CD8-positive, alpha-beta memory T cell (primary cell): ENCODE measurements at places on chromosomes 4 and X. TPM values are rescaled to one million over a fixed set of nuclear protein-coding genes. Genes with fewer than 3 reads are reported as not detected.
A peak's percentile ranks its signal among the peaks of the same experiment; 100 is the strongest.

DNA sequence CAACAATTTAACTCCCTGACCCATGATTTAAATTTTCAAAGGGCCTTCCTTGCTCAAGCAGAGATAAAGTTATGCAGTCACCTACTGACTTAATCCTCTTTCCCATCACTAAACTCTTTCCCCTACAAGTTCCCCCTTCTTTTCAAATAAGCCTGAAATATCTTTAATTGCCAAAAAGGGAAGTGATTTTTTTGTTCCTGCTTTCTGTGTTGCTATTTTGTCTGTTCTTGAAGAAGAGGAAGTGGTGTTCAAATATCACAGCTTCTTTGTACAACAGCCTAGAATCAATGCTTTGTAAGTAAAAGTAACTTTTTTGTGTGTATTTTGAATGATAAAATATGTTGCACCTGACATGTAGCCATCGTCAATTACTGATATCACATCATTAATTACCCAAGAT is 595.9 kb downstream of the CENPC start:
- DNase-seq = no peak

Gene FGG
- not detected for total RNA-seq

DNA sequence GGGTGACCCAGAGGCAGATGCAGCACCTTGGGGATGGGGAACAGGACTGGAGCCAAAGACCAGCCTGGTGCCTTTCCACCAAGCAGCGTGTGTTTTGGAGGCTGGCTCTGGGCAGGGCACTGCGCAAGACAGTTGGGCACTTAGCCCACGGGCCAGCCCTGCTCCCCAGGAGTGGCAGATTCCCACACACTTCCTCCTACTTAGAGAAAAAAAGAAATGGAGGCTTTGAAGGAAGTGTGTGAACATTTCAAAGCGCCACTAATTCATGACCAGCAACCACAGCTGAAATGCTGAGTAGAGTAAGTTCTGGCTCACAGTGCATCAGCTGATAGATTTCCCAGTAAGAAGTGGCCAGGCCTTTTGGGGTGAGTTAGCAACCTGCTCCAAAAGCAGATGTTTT is 54.9 kb upstream of the LGI2 start:
- DNase-seq = no peak

DNA sequence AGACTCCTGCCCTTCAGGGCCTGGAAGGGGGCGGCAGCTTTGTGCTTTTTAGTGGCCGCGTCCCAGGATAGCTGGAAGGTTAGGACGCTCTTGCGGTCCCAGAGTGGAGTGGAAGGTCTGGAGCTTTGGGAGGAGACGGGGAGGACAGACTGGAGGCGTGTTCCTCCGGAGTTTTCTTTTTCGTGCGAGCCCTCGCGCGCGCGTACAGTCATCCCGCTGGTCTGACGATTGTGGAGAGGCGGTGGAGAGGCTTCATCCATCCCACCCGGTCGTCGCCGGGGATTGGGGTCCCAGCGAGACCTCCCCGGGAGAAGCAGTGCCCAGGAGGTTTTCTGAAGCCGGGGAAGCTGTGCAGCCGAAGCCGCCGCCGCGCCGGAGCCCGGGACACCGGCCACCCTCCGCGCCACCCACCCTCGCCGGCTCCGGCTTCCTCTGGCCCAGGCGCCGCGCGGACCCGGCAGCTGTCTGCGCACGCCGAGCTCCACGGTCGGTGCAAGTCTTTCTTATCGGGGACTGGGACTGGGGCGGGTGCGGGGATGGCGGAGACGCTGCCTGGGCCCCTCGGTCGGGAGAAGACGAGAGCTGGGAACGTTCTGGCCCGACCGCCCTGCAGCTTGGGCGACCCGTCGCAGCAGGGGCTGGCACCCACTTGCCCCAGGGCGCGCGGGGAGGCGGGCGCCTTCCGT is at the start of gene EDNRA:
Gene EDNRA, plus strand, starts transcription at position 207 of the 686 bp plus-strand sequence. CDS start 4,585 bp downstream, outside the sequence.
- no peak for DNase-seq

Gene CXCL9
- total RNA-seq = 1.8 TPM

- DNase-seq = peak; percentile 74
Measured at GRCh38 chr4:101328063-101328602, 19.2 kb downstream of the PPP3CA start.

Gene MAP9
- total RNA-seq = 12.0 TPM

Gene KLHL34
- 0.27 TPM for total RNA-seq

DNA sequence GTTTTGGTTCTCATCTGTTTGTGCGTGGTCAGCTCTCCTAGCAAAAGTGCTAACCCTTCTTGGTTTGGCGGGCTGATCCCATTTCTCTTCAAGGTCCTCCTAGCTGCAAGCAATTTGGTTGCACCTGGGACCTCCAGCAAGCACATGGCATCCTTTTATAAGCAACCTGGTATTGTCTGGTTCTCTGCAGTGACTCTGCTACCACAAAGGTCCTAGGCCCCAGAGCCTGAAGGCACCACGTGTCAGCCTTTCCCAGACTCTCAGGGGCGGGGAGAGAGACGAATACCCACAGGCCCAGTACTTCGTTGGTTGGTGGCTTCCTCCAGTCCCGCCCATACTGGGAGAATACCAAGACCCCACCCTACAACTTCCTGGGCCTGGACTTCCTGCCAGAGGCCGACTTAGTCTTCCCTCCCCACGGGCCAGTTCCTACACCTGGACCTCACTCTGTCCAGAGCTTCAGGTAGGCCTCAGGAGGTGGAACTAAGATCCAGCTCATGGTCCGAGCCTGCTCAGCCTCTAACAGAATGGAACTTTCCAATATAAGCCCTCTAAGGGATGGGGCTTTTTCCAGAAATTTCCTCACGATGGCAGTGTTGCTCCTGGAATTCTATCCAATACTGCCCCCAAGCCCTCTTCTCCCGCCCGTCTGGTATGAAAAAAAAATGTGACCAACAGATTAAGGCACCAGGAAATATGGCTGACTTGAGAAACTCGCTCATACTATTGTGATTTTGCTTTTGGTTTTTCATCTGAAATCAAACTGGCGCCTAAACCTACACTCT is 192.5 kb upstream of the STK26 start:
- peak; percentile 65 for DNase-seq

Gene GYPA
- not detected for total RNA-seq

DNA sequence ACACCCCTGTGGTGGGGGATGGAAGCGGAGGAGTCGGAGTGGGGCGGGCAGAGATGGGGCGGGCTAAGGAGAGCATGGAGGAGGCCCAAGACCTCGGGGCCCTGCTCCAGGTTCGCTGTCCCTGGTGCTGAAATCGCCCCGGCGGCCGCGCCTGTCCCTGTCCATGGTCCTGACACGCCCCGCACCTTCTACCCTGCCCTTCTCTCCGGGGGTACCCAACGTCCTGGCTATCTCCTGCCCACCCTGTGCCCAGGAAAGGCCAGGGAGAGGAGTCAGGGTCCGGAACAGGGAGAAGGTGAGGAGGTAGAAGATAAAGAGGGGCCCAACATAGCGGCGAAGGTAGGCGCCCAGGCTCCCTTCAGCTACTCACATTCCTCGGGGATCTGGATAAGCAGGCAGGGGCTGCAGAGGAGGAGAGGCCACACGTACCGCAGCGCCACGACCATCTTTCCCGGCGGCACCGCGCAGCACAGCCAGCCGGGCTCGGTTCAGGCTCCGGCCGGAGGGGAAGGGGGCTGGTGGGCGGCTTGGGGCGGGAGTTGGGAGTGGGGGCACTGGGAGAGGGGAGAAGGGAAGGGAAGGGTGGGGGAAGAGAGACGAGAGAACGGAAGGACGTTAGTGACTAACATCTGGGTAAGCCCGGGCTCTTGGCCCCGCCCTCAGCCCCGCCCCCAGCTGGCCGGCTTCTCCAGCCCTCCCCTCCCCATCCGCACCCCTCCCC is 10.4 kb downstream of the L1CAM start:
- DNase-seq = peak; percentile 64

- DNase-seq = no peak
Measured at GRCh38 chr4:137659431-137659830, 127.1 kb upstream of the PCDH18 start.

DNA sequence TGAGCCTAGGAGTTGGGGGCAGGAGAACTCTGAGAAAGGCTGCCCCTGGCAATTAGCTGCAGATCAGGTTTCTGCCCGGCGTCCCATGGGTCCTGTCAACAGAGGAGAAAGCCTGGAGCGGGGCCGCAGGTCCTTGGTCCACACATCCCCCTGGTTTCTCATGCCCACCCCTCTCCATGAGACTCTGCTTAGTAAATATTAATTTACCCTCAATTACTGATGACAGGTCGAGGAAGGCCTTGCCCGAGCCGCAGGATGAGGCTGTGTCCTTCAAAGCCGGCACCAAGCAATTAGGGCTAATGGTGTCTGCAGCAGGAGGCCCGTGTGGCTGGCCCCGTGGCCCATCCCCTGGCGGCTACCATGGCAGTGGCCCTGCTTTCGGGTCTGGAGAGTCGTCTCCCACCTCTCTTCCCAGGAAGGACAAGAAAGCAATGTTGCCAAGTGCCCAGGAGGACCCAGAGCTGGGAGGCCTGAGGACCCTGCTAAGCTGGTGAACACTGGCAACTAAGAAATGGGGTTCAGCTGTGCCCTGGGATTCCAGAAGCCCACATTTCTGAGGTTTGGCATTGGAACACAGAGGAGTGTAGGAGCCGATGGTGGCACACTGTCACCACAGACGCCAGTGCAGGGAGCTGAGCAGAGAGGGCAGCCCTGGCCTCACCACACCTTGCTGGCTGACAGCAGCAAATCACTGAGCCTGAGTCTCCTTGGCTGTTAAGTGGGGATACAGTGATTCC is 114.6 kb downstream of the CPZ start:
- no peak for DNase-seq

- DNase-seq = no peak
Measured at GRCh38 chr4:110611968-110612447, 10.9 kb downstream of the PITX2 start.

DNA sequence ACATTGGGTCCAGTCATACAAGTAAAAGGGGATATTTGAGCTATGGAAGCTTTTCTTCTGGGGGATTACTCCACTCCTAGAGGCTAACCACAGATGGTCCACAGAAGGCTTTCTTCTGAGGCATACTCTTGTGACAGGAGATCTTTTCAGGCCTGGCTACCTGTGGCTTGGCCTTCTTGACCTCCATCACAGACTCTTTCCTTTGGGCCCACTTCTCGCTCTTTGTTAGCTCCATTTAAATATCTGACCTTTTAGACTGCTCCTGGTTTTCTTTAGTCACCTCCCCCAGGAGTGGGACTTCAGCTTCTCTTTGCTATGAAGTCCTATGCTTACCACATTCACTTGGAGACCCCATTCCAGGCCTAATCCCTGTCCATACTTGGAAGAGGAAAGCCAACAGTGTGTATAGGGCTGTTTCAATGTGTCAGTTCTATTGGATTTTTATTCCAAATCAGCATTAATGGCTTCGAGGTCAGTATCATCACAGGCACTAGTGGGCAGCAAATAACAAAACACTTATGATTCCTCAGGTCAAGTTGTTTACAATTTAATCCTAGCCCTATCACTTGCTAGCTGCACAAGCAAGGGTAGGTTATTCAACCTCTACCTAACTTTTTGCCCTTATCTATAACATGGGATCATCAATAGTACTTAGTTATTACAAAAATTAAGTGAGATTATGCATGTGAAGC is 26.3 kb downstream of the GPC3 start:
- DNase-seq = no peak

Gene TRIML2
- not detected for total RNA-seq

- no peak for DNase-seq
Measured at GRCh38 chrX:97685753-97686152, 802.0 kb downstream of the RPA4 start.

DNA sequence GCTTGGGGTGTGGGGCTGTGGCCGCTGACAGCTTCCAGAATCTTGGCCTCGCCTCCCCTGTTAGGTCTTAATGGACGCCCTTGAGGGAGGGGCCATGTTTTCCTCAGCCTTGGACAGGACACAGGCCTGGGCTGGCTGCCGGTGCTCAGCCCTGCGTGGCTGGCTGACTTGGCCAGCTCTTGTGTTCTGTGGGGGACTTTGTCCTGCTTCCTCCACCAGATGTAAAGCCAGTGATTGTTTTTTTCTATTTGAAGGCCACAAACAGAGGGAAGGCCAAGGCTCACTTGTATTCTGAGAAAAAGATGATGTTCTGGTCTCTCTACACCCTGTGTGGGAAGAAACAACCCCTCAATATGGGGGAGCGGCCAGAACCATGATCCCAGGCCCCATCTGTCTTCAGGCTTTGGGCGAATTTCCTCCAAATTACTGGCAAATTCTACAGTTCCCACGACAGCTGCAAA is 71.3 kb downstream of the HTRA3 start:
- no peak for DNase-seq

- DNase-seq = no peak
Measured at GRCh38 chr4:181301735-181302710, 941.2 kb upstream of the TENM3 start.

DNA sequence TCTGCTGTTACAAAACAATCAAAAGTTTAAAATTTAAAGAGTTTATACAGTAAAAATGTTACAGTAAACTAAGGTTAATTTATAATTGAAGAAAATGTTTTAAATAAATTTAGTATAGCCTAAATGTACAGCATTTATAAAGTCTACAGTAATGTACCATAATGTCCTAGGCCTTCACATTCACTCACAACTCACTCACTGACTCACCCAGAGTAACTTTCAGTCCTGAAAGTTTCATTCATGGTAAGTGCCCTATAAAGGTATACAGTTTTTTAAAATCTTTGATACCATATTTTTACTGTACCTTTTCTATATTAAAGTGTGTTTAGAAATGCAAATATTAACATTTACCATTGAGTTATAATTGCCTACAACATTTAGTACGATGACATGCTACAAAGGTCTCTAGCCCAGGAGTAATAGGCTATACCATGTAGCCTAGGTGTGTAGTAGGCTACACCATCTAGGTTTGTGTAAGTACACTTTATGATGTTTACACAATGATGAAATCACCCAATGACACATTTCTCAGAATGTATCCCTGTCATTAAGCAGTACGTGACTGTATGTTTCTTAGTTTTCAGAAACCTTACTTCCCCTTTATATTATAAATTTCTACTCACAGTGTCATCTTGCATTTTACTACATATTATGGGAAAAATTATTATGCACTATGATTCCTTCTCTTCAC is 320.8 kb downstream of the ADAM29 start:
- DNase-seq = no peak

DNA sequence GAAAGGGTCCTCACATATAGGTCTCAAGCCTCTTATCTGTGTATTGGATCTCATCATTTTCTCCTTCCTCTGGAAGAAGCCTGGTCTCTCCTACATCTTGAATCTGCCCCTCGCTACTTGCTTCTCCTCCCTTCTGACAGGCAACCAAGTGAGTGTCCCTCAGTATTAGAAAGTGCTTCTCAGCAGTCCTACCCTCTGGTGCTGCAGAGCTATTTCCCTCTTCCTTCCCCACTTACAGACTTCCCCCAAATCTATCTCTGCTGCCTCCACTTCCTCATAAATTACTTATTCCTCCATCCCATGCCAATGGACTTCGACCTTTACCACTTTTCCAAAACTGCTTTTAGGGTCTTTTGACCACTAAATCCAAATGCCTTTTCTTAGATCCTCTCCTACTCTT is 129.1 kb upstream of the NAP1L5 start:
- no peak for DNase-seq

Gene AFM
- not detected for total RNA-seq

GRCh38 chr4:106875340-106875739 is 160.8 kb downstream of the DKK2 start:
- DNase-seq = no peak

GRCh38 chr4:168849030-168849675 is 160.9 kb downstream of the CBR4 start:
- no peak for DNase-seq
